T follicular helper cell (primary cell): ENCODE measurements at places on chromosomes 1 and 21.

DNA sequence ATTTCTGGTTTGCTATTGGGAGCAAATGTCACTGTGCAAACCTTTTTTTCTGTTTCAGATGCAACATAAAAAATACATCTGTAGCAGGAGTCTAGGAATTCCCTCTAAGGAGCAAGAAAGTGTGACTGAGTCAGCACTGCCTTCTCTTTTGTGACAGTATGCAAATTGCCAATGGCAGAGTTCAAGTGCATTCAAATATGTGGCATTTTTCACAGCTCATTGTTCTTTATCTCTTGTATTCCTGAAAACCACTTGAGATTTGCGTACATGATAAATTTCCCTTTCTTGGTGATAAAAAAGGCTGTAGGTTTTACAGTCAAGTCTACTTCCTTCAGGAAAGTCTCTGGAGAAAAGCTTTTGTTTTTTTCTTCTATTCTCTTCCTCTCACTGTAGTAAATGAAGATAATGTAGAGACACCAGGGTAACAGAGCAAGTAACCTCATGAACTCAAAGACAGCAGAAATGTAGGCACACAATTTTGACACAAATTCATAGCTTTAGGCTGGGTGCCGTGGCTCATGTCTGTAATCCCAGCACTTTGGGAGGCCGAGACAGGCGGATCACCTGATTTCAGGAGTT, 129.7 kb upstream of the L1TD1 start:
- no peak for DNase-seq

GRCh38 chr1:184615301-184615700, 139.4 kb downstream of the EDEM3 start:
- no peak for DNase-seq

GRCh38 chr1:64231153-64231552, 27.7 kb downstream of the UBE2U start:
- DNase-seq, result no peak

DNA sequence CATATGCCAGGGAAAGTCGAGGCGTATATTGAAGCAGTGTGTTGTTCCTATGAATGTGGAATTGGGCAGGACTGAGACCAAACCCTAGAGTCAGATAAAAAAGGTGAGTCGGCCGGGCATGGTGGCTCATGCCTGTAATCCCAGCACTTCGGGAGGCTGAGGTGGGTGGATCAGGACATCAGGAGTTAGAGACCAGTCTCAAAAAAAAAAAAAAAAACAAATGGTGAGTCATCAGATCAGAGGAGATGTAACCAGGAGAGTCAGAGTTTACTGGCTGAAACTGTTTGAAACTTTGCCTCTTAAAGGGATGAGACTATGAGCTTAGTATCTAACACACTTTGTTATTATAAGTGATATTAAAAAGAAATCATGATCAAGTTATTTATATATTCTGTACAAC, 26.4 kb upstream of the SYCP1 start:
- DNase-seq, result no peak

DNA sequence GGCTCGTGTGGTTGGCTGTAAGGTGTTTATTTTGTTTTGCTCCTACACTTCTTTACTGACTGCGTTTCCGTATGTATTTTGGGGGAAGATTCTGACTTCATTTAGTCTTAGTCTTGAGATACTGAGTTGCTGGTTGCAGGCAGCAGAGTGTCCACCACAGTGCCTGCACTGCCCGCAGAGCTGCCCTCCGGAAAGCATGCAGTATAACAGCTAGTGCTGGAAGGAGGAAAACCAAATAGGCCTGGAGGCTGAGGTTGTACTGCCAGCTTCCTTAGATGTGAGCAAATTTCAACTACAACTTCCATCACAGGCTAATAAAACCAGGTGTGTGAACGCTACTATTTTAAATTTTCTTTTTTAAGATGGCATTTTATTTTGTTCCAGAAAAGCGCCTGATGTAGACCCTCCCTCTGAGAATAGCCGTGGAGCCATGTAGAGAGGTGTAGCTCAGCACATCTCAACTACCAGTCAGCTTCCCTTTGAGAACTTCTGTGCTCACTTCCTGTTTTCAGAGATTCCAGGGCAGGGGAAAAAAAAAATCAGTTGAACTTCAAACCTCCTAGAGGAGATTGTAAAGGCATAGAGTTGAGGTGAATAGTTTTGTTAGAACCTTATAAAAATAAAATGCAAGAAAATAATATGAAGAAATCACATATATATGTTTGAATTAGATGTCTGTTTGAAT, 17.6 kb downstream of the LMO4 start:
- DNase-seq, result no peak

DNA sequence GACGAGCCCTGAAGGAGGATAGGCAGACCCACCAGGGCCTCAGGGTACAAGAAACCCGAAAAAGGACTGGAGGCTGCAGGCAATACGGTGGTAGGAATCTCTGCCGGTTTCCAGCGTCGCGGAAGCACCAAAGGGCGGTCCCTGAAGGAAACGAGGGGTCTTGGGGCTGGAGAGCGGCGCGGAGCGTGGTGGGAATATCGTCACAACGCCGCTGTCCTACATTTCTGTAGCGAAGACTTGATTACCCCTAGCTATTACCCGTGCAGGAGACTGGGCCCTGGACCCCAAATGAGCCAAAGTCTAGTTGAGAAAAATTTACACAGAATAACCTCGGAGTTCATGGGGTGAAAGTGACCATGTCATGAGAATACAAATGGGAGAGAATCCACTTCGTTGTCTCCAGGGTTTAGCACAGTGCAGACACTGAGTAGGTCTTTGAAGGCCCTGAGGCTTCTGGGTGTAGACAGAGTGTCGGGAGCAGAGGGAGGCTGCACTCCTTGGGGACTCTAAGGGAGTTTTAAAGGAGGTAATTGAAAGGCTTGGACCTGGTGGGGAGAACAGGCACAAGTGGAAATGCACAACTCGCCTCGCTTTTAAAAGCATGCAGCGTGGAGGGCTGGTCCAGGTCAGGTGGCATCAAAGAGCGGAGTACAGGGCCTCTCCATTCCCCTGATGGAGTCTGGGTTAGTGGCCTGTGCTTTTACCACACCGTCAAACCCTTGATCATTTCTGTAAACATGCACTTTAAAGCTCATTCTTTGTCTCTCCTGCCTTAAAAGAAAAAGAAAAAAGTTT, 1.5 kb downstream of the ATP1A1 start:
- peak; percentile 18 for DNase-seq

DNA sequence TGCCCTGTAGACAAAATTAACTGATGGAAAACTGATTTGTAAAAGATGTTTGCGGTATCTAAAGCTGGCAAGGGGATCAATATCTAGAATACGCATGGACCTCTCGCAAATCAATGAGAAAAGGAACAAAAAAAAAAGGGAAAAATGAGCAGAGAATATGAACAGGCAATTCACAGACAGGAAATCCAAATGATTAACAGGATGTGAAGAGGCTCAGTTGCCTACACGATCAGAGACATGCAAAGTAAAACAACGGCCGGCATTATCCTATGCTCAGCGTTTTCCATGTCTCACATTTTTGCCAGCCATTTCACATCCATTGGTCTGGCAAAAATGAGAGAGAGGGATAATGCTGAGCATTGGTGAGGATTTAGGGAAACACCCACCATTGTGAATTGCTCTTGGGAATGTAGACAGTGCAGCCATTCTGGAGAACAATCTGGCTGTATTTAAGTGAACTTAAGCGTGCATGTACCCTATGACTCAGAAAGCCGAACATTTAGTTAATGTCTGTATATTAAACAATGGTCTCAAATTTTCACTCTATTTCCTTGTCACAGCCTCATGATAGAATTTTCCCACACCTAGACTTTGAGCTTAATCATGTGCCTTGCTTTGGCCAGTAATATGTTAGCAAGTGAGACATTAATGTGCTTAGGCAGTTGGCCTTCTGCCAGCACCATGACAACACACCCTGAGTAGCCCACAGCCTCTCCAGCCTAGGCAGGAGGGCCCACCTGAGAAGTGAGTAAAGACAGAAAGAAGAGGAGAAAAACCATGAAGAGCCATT, 61.0 kb upstream of the NBPF3 start:
- no peak for DNase-seq

DNA sequence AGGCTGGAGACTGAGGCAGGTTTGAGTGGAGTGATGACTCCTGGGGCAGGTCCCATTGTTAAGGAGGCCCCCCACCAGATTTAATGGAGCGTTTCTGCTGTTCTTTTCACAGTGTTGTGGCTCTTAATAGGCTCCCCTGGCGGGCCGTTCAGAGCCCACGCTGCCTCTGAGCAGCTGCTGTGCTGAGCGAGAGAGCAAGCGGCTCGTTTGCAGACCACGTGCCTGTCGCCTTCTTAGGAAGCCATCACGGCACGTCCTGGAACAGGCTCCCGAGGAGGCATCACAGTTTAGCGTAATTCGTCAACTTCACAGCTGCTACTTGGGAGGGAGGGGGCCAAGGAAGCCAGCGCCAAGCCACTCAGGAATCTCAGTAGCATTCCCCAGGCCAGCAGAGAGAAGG, 70.5 kb upstream of the CTTNBP2NL start:
- no peak for DNase-seq

DNA sequence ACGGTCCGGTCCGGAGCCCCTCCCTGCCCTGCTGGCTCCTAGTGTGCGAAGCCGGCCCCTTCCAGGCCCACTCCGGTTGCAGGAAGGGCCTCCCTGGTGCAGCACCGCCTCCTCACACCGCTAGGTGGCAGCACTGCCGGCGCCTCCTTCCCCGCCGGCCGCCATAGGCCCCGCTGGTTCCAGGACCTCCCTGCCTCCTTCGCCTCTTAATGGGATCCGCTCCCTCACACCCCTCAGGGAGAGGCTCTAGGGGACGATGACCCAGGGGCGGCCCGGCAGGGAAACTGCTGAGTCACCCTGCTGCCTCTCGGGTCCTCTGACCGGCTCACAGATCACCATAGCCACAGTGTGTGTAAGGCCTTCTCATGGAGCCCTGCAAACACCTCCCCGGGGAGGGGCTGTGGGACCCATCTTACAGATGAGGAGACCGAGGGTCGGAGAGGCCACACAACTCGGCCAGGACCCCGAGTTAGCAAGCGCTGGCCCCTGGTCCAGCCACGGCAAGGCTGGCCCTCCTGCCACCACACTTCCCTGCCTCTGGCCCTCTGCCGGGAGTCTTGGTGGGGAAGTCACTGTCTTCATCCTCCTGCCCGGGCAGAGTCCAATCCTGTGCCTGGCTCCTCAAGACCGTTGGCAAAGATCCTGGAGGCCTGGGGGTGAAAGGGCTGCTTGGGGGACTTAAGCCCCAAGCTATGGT, 1.6 kb upstream of the AJAP1 start:
- peak; percentile 26 for DNase-seq

DNA sequence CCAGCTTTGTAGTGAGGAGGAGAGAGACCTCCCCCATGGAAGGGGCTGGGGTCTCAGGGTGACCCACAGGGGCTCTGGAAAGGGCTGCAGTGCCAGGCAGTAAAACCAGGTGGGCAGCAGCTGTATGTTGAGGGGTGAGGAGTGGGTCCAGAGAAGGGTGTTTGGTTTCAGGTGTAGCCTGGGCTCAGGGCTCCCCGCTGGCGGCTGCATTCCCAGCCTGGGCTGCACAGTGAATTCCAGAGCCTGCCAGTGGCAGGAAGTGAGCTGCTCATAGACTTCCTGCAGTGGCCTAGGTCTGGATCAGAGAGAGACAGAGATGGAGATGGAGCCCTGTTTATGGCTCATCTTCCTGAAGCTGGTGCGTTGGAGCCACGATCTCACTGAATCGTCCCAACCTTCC, 356.4 kb downstream of the PTPRU start:
- DNase-seq, result no peak

DNA sequence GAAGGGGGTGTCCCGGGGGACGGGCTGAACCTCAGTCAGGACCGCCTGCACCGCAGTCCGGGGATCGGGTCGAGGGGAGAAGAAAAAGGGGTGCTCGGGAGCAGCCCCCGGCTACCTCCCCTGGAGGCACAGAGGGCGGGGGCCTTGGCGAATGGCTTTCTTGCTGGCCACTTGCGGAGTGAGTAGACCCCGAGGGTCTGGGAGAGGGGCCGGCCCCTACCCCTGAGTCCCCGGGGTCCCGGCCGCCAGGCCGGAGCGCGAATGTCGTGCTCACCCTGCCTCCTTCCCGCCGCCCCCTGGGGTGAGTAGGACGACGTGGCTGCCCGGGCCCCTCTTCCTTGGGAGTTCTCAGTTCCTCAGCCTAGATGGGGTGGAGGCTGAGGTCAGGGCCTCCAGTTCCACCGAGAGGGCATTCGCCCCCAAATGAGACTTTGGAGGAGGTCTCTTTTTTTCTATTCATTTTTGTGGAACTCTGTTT, 113.0 kb downstream of the OSBPL9 start:
- peak; percentile 3 for DNase-seq

- DNase-seq, result peak; percentile 4
These were observed 894 bp downstream of the TCEA3 start for GRCh38 chr1:23423415-23424292.

GRCh38 chr1:23152966-23153684, 15.5 kb downstream of the LUZP1 start:
- no peak for DNase-seq

GRCh38 chr1:203142124-203142523, 14.6 kb downstream of the ADORA1 start:
- no peak for DNase-seq

DNA sequence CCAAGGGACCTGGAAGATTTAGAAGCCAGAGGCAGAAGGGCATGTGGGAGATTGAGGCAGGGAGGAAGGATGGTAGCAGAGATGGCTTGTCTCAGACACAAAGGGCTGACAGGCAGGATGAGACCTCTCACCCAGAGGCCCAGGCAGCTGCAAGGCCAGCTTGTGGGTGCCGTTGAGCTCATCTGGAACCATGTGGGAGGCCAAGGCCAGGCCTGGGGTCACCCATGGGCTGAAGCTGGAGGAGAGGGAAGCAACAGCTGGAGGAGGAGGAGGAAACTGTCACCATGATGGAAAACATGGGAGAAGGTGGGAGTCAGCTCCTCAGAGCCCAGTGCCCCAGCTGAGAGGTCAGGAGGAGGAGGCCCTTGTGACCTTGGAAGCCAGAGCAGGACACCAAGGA, 6.4 kb downstream of the CRABP2 start:
- no peak for DNase-seq
